ENCODE measurements at places on chromosomes 5 and 9.
A peak's percentile ranks its signal among the peaks of the same experiment; 100 is the strongest.

GRCh38 chr9:36748322-36748899, 175.7 kb downstream of the MELK start:
- no peak for DNase-seq

DNA sequence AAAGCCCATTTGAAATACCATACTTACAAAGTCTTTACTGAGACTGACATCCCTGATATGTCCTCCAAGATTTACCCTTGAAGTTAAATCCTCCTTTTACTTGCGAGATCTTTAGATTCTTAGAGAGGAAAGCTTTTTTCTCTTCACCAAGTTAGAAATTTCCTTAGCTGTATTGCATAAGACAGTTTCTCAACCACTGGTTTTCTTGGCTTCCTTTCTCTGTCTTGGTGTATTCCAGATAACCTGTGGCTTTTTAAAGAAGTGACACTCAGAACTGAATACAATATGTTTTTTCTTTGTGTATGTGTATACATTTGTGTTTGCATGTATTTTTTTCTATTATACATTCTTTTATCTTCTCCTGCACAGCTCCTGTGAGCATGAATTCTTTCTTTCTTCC, 65.0 kb downstream of the SNCAIP start:
- DNase-seq = no peak

DNA sequence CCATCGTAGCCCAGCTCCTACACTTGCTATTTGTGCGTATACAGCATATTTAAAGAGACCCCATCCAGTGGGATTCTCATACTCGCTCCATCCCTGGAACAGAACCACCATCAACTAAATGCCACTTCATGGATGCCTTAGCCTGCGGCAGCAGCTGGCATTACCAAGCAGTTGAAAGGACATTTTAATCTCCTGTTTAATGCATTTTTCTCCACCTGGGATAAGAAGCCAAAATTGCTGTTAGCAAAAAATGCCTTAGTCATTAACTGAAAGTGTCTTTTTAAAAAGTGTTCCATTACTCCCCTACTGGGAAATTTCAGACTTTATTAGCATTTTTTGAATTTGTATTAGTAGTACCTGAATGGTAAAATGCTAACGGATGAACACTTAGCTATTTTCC, 662.6 kb upstream of the MEF2C start:
- DNase-seq = no peak

DNA sequence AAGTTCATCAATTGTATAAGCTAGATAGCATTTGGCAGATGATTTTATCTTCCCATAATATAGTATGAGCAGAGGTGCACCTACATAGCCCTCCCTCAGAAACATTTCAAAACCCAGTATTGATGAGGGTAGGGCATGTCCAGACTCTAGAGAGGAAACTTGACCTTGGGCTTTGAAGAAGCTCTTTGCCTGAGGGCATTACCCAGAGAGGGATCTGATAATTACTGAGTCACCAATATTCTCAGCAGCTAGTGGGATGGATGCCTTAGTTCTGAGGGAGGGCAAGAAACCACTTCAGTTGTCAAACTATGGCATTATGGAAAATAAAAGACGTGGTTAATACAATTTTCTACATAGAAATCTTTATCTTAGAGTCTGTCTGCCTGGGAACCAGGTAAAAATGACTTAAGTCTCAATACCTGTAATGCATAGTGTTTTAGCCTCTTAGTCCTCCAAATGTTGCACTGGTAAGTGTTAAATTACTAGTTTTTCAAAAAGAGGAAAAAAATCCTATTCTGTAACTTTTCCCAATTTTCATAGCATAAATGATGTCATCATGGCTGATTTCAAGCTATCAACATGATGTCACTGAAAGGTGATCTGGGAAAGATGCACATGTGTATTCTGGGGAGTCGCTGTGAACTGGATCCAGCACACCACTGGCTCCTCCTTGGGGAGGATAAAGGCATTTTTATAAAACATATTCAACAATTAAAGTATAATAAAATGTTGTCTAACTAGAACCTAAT, 809.0 kb downstream of the KCTD16 start:
- DNase-seq = no peak

DNA sequence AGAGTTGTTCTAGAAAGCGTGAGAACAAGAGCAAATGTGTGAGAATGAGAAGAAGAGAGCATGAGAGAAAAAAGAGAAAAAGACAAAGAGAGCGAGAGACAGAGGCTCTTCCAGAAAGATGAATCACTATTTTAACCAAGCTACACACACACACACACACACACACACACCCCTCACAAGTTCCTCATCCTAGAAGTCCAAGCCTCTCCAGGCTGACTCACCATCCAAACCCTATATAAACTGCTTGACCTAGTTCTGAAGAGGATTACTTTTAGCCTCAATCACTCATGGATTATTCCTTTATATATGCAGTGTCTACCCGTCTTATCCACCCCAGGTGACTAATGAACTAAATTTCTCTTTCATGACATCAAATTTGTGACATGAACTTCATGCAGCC, 37.6 kb downstream of the C9orf57 start:
- DNase-seq = no peak

GRCh38 chr9:88742483-88742882, 207.5 kb downstream of the NXNL2 start:
- no peak for DNase-seq

DNA sequence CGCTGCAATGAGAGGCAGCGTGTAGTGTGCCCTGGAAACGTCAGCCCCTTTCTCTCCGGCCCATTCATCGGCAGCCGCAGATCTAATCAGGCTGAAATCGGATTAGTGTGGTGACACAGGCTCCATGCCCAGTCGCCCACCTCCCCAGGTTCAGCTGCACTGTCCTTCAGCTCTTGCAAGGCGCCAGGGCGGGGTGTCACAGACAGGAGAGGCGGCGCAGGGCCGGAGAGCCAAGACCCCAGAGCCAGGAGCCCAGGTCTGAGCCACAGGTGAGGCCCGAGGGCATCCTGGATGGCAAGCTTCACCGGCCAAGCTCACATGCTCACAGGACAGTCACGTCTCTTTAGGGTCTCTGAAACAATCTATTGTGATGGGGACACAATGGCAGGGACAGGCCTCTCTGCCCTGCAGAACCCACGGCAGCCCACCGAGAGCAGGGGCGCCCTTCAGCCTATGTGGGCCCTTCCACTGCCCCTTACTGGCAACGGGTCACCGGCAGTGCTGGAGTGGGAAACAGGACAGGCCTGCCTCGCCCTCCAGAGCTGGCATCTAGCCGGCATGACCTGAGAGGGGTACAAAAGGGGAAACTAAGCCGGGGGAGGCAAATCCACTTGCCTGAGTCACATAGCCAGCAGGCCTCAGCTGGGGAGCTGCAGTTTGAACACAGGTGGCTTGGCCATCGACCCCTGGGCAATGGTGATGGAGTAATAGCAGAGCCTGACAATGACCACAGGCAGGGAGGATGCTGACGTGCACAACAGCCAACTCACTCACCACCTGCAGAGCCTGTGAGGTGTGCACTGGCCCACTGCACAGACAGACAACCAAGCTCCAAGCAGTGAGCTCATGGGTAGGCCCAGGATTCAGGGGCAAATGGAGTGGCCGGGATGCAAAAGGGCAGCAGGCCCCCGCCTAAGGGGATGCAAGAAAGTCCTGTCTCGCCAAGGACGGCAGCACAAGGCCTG, 48.1 kb downstream of the VAV2 start:
- no peak for DNase-seq

- no peak for DNase-seq
Observed at GRCh38 chr5:151351671-151352070, 4.3 kb upstream of the SLC36A2 start.

DNA sequence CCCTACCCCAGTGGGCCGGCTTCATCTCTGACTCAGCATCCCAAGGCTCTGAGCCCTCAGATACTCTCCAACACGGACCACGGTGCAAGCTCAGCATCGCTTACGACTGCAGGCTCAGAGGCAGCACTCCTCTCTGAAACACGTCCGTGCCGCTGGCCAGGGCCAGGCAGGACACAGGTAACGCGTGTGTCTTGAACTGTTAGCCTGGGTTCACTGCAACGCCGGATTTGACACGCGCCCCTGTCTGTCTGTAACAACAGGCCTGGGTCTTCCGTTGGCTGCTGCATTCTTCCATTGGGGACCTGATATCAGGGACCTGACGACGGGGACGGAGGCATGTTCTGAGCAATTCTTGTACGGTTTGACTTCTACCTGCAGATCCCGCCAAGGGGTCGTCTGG, 6.4 kb downstream of the SLC6A3 start:
- no peak for DNase-seq

GRCh38 chr5:6579535-6579934, 53.3 kb downstream of the NSUN2 start:
- DNase-seq = no peak

DNA sequence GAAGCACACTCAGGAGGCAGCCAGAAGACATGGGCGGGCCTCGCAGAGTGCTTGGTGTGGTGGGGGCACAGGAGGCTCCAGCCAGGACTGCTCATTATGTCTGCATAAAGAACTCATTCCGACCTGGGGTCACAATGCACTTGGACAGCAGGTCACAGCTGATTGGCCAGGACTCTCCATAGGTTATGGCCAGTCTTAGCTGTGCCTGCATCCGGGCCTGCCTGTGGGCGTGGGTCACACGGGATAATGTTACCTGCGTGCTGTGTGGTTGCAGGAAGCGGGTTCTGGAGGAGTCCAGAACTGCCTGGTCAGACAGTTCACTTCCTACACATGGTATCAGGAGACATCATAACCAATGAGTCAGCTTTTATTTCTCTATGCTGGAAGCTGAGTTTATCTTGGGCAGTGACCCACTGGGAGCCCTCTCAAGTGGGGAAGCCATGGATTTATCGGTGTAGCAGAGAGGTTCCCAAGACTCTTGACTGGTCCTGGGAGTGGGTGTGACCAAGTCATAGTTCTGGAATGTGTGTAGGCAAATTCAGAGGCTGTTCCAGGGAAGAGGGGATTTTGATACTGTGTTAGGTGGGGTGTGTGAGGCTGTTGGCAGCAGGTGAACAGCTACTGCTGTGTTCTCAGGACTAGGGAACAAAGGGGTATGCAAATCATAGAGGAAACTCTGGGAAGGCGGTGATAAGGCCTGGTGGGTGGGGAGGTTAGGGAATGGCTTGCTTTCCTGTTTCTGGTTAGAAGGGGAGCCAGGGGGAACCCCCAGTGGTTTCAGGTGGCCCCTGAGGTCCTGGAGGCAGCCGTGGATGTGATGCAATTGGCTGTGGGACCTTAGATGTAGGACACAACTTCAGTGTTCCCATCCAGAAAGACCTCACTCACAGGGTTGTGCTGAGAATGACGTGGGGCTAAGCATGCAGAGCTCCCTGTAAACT, 51.3 kb downstream of the ARHGEF37 start:
- no peak for DNase-seq

DNA sequence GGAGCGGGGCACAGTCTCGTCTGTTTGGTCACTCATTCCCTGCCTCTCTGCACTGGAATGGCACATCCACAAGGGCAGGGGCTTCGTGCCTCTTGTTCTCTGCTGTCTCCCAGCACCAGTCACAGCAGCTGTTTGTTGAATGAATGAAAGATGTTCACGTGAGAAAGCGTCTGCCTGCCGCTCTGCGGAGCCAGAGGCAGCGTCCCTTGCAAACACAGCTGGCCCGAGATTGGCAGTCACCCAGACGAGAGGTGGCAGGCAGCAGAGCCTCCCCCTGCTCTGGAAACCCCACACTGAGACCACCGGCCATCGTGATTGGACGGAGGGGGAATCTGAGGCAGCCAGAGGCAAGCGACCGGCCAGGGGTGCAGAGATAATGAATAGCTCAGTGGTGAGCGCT, 6.0 kb upstream of the FAM163B start:
- DNase-seq = no peak

DNA sequence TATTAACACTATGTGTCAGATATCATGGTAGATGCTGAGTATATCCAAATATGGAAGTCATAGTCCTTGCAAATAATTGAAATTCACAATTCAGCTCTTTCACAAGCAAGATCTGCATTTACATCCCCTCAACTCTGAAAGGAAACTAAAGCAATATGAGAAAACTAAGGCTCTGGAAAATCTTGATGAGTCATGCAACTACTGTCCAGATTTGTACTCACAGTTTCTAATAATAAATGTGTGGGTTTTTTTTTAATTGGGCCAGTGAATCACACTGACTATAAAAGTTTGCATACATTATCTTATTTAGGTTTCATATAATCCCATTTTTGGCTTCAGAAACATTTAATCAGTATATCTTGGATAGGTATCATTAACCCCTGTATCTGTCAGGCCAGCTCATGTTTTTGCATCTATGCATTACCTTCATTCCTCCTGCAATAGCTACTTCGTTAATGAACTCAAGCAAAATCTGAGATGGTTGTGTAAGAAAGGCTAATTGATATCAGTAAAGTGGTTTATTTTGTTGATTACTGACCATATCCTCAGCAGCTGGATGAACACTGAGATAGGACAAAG, 58.7 kb upstream of the PRR16 start:
- DNase-seq = no peak

DNA sequence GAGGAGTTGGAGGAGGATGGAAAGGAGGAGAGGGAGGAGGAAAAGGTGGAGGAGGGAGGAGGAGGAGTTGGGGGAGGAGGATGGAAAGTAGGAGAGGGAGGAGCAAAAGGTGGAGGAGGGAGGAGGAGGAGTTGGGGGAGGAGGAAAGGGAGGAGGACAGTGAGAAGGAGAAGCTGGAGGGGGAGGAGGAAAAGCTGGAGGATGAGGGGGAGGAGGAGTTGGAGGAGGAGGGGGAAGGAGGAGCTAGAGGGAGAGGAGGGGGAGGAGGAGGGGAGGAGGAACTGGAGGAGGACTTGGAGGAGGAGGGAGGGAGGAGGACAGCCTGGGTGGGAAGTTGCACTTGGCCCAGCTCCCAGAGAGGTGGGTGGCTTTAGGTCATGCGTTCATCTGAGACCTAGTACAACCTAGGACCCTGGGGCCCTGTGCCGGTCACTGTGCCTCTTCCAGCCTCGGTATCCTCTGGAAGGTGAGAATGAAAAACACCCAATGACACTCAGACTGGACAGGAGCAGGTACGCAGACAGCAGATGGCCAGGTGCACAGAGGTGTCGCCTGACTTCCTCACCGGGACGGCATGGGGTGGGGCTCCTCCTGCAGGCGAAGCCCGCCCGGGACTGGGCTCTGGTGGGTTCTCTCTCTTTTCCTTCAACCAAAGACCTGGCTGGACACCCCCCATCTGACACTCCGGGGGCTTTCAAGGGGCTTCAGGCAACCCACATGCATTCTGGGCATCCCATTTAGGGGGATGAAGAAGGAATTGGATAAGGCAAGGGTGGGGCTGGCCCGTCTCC, 12.2 kb upstream of the SLC2A6 start:
- no peak for DNase-seq

DNA sequence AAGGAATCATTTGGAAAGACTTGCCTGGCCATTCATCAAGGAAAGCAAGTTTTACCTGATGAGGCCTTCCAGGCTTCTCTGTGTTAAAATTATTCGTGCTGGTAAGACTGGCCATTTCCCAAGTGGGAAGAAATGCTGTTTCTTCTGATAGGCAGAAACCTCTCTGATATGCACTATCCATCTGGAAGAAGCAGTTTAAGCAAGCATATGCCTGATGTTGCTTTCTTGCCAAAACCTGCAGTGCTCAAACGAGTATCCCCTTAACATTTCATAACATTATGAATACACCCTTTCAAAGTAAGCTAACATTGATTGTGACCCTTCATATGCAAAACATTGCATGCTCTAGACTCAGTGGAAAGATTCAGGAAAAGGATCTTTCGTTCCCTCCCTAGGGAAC, 36.0 kb upstream of the PRLR start:
- DNase-seq = no peak

- no peak for DNase-seq
Observed at GRCh38 chr9:37413311-37413710, 9.2 kb upstream of the GRHPR start.

GRCh38 chr9:107693625-107694326, 204.2 kb upstream of the KLF4 start:
- no peak for DNase-seq

GRCh38 chr5:18465833-18466681, 831.8 kb downstream of the TAF11L14 start:
- DNase-seq = peak; percentile 2

GRCh38 chr9:115777610-115778009, 376.0 kb upstream of the PAPPA start:
- no peak for DNase-seq
